ENCODE measurements at places on chromosomes 7 and 10. TPM values are rescaled to one million over a fixed set of nuclear protein-coding genes. Genes with fewer than 3 reads are reported as not detected.

DNA sequence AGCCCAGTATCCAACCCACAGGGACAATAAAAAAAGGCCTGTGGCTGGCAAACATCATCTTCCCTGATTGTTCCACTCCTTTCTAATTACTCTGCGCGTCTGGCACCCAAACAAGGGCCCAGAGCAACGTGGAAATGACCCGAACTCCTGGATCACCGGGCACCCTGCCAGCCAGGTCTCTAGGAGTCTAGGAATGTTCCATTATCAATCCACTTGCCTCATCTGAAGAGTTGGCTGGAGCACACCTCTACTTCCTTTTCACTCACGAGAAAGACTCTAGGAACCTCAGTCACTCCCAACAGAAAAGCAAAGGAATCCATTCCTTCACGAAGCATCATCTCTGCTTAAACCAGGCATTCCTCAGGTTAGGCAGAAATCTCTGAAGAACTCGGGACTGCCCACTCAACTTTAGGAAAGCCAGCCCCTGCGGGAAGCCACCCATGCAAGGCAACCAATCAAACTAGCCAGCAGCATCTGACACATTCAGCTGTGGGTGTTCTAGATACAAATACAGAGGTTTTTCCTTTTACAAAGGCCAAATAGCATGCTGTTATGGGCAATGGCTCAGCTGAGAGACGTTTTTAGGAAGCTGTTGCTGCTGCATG is 37.7 kb downstream of the ATXN7L1 start:
- DNase-seq = no peak

DNA sequence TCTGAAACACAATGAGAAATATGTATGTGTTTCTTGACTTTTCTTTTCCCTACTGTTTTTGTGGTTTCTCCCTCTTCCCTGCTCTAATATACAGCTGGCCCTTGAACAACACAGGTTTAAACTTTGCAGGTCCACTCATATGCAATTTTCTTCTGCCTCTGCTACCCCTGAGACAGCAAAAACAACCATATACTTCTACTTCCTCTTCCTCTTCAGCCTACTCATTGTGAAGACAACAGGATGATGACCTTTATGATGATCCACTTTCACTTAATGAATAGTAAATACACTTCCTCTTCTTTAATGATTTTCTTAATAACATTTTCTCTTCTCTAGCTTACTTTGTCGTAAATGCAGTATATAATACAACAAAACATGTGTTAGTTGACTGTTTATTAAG is 35.0 kb upstream of the DGKB start:
- DNase-seq = no peak

DNA sequence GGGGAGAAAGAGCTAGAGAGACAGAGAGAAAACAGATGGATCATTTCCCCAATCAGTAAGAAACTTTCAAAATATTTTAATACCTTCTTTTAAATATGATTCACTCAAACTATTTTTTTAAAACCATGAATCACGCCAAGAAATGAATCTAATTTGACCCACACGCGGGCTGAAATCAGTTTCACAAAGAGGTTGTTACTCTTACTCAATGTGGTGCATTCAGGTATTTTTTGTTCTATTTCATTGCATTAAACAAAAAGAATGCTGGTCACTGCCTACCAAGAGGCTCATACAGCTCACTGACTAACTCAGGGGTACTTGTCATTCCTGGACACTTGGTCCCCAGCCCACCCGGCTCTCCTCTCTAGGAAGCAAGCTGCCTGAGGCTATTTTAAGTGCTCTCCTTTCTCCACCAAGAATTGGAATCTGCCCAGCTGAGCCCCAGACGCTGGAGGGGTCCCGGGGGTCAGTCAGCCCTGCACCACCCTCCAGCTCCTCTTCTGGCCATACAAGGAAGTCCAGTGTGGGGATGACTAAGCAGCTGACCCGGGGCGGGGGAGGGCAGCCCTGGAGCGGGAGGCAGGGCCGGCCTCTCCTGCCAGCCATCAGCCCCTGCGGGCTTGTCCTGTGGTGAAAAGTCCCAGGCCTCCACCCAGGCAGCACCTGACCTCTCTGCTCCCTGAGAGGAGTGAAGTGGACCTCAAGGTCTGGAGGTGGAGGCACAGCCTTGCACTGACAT is 21.7 kb upstream of the PFKP start:
- DNase-seq = peak; percentile 92

GRCh38 chr10:32962521-32962920 is 4.5 kb upstream of the ITGB1 start:
- no peak for DNase-seq

DNA sequence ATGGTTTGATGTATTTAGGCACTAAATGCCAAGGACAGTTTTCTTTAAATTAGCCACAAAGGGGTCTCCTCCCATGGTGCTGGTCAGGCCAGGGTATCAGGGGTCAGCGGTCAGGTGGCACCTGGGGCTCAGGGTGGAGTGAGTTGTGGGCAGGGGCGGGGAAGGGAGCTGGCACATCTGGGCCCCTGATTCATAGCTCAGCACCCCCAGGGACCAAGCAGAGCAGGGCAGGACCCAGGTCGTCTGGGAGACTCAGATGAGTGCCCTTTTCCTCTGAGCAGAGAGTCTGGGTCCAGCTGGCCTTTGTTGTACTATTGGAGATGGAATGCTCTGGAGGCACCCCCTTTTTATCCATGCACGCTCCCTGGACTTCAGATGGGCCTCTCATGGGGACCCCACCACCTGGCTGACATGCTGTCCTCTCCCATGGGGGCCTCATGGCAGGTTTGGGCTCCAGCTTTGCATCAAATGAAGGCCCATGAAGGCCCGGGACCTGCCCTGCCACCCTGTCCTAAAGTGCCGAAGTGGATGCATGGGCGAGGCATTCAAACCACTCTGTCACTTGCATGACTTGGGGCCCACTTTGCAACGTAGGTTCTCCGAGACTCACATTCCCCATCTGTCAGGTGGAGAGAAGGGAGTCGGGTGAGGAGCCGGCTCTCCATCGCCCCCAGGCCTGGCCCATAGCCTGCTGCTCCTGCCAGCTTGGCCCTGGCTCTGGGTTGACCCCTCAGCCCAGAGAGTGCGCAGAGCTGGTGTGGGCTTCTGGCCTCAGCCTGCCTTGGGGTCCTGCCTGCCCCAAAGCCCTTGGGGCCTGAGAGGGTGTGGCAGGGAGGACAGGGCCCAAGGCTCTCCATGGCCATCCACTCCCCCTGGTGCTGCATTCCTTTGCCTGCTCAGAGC is 66.4 kb downstream of the RAMP3 start:
- no peak for DNase-seq

DNA sequence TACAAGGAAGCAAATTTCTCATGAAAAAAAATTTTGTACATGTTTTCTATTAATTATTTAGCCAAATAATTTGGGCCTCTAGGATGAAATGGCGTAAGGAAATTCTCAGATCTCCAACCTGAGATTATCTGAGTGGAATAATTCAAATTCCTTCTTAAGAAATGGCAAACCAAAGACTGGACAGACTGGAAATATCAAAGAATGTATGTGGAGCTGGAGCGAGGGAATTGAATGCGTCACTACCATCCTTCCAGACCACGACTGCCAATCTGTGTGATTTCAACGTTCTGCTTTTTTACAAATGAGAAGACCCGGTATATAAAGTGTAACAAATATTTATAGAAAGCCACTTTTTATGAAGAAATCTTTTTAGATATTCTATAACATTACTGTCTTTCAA is 12.4 kb upstream of the BLNK start:
- no peak for DNase-seq

DNA sequence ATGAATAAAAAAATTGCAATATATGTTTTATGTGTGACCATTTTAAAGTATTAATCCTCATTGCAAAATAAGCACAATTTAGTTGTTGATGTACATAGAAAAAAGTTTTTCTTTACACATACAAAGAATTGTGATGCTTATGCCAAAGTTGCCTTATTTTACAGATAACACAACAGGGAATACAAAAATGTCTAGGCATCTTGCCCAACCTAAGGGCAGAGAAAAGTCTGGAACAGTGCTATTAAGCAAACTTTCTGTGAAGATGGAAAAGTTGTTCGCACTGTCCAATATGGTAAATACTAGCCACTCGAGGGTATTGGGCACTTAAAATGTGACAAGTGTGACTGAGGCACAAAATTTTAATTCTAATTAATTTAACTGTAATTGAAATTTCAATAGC is 190.2 kb upstream of the HGF start:
- DNase-seq = no peak

DNA sequence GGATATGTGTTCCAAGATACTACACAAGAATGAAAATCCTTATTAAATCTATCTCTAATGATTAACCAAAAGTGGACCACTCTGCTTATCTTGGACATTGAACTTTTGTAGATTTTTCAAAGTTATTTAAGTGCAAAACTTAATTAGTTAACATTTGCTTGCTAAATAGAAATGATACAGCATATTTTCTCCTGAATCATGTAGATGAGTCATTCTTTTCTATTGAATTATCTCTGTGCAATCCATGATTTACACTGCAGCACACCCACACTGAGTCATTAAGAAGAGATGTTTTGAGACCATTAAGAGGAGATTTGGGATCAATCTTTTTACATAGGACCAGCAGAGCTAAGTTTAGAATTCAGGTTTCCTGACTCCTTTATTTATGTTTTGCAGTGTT is 6.6 kb upstream of the ABCC2 start:
- peak; percentile 78 for DNase-seq

DNA sequence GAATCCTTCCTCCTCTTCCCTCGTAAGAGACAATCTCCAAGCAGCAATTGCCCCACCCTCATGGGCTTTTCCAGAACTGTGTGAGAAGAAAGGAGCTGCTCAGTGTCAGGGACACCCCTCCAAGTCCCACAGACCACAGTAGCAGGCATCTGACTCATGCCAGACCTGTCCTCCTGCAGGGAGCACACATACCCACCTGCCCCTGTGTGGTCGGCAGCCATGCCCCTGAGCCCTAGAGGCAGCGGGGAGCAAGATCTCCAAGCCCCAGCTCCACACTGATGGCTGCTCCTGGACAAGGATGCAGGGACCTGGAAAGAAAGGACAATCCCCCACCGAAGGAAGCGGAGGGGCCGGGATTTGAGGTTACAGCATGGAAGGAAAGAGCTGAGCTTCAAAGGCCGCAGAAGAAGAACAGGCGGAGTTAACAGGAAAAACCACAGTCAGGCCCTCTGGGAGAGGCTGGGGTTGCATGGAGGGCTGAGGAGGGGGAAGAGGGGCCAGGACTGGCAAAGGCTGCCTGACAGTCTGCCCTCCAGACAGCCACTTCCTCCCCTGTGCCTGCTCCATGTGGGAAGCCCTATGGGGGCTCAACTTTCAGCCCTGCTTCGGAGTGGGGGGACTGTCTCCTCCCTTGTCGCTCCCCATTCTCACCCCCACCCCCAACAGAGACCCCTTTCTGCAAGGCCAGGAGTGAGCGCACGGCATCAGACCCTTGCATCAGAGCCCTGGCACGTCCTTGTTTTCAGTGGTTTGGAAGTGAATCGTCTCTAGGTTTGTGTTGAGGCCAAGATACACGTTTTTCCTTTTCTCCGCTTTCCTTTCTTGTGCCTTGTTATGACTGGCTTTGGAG is 46.8 kb downstream of the ASB13 start:
- peak; percentile 24 for DNase-seq

- DNase-seq = no peak
Measured at GRCh38 chr10:123943307-123943706, 51.7 kb upstream of the CPXM2 start.

DNA sequence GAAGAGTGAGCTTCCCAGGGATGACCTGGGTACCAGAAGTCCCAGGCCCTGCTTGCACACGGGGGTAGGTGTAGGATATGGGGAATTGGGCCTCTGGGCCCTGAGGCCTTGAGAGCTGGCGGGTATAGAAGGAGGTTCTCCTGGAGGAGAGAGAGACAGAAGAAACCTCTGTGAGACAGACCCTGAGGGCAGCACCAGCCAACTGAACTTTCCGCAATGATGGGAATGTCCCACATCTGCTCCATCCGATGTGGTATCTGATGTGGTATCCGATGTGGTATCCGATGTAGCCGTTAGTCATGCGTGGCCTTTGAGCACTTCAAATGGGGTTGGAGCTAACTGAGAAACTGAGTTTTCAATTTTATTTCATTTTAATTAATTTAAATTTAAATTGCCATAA is 30.6 kb upstream of the PLEKHA1 start:
- peak; percentile 35 for DNase-seq

- DNase-seq = no peak
Measured at GRCh38 chr10:103820101-103821062, 35.0 kb downstream of the SH3PXD2A start.

GRCh38 chr7:107125475-107125874 is 43.3 kb upstream of the HBP1 start:
- DNase-seq = no peak

DNA sequence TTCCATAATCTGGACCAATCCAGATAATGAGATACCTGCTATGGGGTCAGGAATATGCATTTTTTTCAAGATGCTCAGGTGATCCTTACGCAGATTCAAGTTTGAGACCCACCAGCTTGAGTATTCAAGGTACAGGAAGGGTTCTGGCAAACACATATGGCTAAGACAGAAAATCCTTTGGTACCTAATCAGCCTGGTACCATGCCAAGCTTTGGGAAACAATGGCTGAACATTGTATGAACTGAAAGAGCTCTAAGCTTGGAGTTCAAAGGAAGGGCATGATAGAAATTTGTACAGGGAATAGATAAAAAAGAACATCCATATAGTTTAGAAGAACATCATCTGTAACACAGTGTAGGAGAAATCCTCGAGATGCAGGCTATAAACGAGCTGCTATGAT is 382.7 kb downstream of the THSD7A start:
- no peak for DNase-seq

- DNase-seq = no peak
Measured at GRCh38 chr7:43876241-43876640, 6.9 kb upstream of the MRPS24 start.

GRCh38 chr10:60757420-60757895 is 20.8 kb upstream of the CDK1 start:
- no peak for DNase-seq

- DNase-seq = peak; percentile 48
Measured at GRCh38 chr10:60963441-60964256, 19.7 kb upstream of the RHOBTB1 start.

DNA sequence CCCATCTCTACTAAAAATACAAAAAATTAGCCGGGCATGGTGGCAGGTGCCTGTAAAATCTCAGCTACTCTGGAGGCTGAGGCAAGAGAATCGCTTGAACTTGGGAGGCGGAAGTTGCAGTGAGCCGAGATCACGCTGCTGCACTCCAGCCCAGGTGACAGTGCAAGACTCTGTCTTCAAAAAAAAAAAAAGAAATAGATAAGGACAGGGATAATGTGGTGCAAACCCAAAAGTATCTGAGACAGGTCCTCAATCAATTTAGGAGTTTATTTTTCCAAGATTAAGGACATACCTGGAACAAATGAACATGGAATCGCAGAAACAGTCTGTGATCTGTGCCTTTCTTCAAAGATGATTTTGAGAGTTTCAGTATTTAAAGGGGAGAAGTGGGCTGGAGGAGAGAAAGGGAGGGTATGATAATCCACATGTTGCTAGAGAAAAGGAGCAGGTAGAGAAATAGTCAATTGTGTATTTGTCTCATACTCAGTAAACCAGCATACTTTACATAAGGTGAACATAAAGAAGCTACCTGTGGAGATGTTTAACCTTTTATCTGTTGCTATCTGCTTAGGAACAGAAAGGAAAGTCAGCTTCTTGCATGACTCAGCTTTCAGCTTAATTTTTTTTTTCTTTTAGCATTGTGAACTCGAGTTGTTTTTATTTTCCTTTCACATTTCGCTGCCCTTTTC is 4.9 kb upstream of the MTPN start:
- DNase-seq = no peak

Gene DNAH11
- total RNA-seq = 10.0 TPM

Gene AFAP1L2
- total RNA-seq = 1.7 TPM

Gene PROSER2
- total RNA-seq = 1.6 TPM

Gene ATG9B
- total RNA-seq = not detected

Gene WDR91
- 8.4 TPM for total RNA-seq

Gene WEE2
- total RNA-seq = not detected
